ENCODE measurements at places on chromosomes 4 and X.

GRCh38 chr4:175809402-175810072 is 2.5 kb downstream of the GPM6A start:
- no peak for DNase-seq

DNA sequence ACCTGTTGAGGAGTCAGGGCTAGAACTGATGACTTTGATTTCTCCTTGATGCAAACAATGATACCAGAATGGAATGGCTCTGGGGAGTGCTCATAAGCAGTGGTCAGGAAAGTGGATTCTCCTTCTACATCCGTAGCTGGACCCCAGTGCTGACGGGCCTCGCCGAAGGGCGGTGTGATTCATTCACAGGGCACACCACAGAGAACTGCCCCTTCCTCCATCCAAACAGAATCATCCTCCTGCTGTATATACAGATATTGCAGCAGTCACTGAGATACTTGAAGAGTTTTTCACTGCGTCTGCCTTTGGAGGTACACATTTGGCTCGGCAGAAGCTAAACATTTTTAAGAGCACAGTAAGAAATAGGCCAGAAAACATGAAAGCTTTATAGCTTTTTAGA is 7.3 kb upstream of the DCTD start:
- no peak for DNase-seq

DNA sequence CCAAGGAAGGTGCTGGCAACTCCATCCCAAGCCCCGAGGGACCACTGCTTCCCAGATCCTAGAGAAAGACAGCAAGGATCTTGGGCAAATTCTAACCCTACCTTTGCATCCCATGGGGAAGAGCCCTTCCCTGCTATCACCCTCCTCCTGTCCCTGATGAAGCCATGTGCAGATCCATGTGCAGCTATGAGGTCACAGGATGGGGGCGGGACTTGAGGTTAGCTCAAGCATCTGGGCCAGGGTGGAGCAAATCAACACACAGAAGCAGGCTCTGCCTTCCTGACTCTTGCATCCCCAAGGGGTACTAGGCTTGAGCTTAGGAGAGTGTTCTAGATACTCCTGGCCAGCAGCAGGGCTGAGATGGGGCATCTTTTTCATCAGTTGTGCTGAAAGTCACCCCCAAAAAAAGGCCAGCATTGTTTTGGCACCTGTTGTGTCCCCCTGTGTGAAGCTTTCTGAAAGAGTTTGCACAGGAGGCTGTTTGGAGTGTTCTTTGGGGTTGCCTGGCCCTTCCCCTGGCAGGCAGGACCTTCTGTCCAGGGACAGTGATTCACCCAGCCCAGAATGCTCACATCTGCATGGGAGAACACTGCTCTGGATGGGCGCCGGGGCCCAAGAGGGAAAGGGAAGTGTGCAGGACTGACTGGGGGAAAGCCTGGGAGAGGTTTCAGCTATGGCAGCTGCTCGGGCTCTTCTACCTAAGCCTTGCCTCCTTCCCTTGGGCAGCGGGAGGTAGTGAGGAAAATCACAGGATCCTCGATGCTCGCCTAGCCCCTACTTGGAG is 50.8 kb downstream of the PRPS1 start:
- DNase-seq = peak; percentile 94

DNA sequence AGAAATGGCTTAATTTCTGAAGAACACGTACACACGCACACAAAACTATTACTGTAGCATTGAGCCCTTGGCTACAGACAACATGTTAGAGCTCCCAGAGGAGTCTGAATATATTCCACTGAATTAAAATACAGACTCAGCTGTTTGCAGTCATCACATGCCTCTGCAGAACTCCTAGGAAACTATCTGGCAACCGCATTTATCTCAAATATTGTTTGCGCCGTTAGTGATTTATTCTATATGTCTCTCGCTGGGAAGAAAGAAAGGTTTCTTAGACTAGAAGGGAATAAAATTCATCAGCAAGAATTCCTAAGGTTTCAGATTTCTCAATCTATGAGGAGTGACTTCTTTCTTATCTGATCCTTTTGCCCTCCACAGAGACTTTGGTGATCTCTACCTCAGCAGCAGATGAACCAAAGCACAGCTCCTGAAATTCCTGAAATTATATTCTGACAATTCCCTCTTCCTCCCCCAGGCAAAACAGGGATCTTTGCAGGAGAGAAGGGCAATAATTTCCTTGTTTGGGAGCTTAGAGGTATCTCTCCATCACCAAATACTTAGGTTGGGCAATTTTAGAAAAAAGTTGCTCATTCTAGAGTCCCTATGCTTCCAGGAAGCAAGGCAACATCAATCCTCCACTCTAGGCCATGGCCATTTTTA is 199.2 kb downstream of the APBB2 start:
- DNase-seq = no peak

DNA sequence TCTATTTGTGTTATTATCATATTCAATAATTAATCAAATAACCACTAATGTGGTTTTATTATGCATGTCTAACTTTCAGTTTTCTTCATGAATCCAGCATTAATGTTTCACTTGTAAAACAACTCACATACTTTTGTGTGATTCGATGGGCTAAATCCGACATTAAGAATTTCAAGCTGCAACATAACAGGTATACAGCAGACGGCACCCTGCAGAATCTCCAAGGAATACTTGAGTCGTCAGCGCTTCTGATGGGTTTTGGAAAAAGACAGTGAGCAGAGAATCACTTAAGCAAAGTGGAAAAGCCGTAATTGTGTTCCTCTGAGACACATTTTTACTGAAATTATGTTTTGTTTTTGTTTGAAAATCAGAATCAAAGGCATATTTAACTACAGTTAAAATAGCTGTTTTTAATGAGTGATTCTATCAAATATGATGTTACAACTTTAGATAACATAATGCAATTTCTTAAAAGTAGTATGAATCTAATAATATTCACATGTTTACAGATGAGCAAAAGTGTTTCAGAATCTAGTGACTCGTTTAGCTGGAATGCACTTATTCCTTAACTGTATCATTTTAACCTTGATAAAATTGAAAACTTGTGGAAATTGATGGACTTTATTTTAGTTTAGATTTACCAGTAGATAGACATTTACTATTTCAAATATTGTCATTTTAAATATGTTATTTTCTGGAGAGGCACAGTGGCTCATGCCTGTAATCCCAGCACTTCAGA is 514.8 kb downstream of the CCSER1 start:
- no peak for DNase-seq

DNA sequence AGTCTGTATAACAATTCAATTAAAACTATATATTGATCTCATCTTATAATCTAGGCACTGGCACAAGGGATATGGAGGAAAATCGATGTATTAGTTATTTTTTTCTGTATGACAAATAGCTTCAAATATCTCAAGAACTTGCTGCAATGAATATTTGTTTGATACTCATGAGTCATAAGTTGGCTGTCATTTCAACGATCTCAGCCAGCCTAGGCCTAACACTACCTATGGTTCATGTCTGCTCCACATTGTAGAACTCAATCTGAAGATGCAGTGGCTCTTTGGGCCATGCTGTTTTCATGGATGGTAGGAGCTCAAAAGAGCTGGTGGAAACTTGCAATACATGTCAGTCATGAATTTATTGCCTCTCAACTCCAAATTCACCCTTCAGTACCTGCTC is 44.7 kb downstream of the MAGEB17 start:
- no peak for DNase-seq

- DNase-seq = no peak
These were observed 35.5 kb downstream of the MANBA start for GRCh38 chr4:102725229-102725628.

GRCh38 chrX:63657821-63658220 is 127.2 kb downstream of the ARHGEF9 start:
- peak; percentile 83 for DNase-seq

- DNase-seq = no peak
These were observed 35.8 kb downstream of the GPM6A start for GRCh38 chr4:175776217-175776616.

DNA sequence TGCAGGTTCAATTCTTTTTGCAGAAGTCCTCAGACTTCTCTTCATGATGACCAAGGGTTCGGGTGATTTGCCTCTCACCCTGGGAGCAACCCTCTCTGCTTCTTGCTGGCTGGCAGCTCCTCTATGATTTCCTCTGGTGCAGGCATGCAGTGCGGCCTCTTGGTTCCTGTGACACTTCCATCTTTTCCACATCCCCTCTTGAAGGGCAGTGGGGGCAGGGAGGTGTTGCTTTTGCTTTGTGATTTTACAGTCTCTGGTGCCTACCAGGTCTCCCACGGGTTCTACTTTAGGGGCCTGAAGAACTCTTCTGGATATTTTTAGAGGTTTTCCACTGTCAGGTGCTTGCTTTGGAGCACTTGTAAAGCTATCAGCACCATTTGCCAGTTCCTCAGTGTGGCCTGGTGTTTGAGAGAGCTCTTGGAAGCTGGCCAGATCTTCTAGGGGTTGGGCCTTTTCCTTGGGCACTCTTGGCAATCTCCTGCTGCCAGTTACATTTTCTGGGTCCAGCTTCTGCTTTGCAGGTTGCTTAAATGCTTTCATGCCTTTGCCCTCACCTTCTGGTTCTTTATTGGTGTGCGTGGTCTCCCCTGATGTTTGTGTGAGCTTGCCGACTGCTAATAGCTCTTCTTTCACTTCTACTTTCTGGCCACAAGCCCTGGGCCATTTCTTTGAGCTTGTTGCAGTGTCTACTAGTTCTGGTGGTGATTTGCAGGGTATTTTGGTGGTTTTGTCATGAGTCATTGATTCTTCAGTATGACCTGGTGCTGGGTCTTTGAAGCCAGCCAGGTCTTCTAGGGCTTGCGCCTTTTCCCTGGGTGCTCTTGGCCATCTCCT is 11.5 kb upstream of the CHST7 start:
- DNase-seq = no peak

DNA sequence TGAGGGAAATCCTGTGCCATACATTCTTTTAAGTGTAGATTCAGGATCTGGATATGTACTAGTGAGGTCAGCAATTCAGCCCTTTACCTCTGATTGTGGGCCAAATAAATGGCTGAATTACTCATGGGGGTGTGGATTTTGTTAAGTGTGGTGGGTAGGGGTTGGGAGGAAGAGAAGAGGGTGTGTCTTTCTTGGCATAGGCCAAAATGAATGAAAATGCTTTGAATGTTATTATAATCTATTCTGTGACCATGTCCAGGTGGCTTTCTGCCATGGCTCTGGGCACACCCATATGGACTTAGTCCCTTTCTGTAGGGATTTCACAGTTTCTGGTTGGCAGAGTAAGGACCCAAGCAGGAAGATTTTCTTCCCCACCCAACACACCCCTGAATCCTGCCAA is 244.3 kb downstream of the CBR4 start:
- DNase-seq = no peak

DNA sequence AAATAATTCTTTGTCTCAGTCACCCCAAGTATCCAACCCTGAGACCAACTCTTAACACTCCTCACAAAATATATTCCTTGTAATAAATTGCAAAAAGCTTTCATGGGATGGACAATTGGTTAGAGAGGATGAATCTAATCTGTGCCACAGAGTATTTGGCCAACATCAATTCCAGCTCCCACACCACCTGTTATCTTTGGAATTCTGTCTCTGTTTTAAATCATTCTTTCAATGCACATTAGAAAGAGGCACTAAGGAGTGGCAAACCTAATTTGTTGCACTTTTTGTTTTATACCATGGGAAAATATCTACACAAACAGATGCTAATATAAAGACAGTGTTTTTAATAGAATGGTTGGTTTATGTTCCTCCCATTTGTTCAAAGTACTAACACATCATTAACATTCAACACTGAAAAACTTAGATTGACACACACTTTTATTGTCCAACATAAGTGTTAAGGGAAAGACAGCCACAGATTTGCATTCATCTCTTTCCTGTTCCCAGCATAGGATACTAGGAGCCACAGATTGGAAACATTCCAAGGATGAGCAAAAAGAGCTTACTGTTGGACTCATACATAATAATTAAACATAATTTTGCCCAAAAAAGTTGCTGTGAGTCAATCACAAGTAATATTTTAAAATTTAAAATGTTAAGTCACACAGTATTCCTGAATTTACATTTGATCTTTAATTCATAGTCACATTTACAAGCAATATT is 116.4 kb downstream of the PPA2 start:
- DNase-seq = no peak

- DNase-seq = no peak
These were observed 132.2 kb upstream of the NDP start for GRCh38 chrX:44105228-44105913.

DNA sequence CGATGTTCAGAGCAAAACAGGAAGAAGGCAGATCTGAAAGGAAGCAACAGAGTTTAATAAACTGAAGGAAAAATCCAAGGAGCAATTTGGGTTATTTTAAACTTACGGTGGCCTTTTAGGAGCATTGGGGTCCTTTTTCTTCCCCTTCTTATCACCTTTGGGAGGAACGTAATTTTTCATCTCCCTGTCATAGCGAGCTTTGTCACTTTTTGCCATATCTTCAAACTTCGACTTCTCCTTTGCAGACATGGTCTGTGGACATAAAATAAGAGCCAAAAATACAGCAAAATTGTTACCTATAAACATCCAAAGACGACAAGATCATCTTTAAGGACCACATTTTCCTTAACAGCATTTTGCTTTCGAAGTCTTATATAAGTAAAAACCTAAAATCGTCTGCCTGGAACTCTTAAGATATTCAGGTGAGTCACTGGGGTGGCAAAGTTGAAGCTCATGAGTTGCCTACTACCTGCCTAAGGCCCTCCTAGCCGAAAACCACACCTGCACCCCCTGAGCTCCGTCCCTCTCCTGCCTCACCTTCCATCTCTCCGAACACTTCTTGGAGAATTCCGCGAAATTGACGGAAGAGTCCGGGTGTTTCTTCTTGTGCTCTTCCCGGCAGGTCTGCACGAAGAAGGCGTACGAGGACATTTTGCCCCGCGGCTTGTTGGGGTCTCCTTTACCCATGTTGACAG is 1.0 kb downstream of the HMGB2 start:
- no peak for DNase-seq

DNA sequence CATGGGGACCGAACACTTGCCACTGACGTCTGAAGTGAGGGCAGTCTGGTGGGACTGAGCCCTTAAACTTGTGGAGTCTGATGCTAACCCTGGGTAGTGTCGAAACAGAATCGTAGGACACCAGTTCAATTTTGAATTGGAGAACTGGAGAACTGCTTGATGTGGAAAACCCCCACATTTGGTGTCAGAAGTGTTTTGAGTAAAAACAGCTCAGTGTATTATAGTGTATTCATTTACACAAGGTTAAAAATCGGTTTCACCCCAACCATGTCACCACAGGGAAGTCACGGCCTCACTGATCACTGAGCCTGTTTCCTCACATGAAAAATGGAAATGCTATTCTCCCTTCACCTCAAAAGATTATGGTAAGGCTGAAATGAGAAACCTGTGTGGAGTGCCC is 21.9 kb downstream of the PIN4 start:
- DNase-seq = no peak

- no peak for DNase-seq
These were observed 36.9 kb downstream of the ANKRD17 start for GRCh38 chr4:73221734-73222133.

Data from posterior vena cava (tissue), 2 donors.